Left renal pelvis (tissue), 4 donors: ENCODE measurements at places on chromosomes 2 and 18. TPM values are rescaled to one million over a fixed set of nuclear protein-coding genes. Genes with fewer than 3 reads are reported as not detected.

The ASB18 gene
- 0.17 TPM for polyA plus RNA-seq

The DPP10 gene
- polyA plus RNA-seq, result 13.9 TPM

The ZNF532 gene
- polyA plus RNA-seq, result 109 TPM

The RNF125 gene
- 3.4 TPM for polyA plus RNA-seq

GRCh38 chr2:130351711-130352110, 4.1 kb upstream of the PTPN18 start:
- DNase-seq, result no peak

DNA sequence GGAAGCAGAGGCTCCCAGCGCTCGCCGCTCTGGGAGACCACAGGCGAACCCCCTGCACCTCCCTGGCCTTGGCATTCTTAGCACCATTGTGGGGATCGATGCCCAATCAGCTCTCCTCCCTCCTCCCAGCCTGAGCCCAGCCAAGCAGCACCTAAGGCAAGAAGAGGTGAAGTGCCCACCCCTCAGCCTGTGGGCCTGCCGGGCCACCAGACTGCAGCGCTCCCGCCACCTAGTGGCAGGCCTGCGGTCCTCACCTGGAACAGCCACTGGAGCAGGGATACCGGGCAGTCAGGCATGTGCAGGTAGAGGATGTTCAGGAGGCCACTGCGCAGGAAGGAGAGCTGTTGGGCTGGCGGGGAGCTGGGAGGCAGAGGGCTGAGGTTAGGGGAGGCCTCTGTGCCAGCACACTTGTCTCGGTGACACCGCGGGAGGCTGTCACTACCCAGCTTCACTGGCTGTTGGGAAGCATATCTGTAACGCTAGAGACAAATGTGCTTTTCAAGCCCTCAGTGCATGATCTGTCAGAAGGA, 35.2 kb downstream of the FAM178B start:
- DNase-seq, result no peak

DNA sequence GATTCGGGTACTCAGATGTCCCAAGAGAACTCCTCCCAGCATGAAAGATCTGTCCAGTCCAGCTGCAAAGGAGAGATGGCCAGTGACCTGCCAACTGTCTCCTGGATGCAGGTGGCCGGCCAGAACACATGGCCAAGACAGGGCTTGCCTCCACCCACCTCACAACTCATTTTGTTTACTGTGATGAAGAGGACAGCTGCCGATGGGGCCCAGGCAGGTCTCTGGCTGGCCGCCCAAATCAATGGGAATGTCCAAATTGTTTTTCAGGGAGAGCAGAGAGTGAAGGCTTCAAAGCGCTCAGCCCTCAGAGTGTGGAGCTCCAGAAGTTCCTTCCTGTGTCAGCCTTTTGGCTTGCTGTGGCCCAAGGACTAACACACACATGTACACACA, 41.9 kb downstream of the FOSL2 start:
- DNase-seq, result no peak

GRCh38 chr18:54835944-54836343, 7.7 kb downstream of the RAB27B start:
- no peak for DNase-seq

GRCh38 chr2:47455411-47455810, 52.5 kb downstream of the MSH2 start:
- no peak for DNase-seq

DNA sequence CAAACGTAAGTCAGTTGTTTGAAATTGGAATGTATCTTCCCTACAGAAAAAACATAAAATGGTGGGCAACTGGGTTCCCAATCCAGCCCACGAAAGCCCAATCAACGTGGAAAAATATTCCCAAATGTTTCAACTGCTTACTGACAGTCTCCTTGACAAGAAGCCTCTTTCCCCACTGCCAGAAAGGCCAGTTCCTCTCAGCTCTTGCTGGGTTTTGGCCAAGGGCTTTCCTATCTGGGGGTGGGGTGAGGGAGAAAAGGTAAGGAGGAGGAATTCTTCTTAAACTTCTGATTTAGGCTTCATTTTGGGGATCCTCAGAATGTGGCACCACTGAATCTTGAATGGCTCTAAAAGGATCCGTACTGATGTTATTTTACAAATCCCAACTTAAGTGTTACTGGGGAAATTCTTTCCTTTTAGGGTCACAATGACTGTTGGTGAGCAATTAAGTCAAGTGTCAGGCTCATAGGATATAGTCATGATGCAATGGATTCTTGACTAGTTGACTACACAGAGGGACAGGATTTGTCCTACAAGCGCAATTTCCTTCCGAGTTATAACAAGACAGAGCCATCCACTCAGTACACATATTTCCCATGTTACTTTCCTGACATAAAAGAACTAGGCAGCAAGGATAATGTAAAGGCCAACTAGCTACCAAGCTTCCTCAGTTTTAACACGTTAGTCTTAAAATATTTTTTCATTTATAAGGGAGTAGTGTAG, 73.6 kb downstream of the SPRED2 start:
- DNase-seq, result no peak
